ENCODE measurements at places on chromosomes 12 and 14. TPM values are rescaled to one million over a fixed set of nuclear protein-coding genes. Genes with fewer than 3 reads are reported as not detected.

The ACTN1 gene
- polyA plus RNA-seq: 157 TPM

The CCDC177 gene
- polyA plus RNA-seq: not detected

DNA sequence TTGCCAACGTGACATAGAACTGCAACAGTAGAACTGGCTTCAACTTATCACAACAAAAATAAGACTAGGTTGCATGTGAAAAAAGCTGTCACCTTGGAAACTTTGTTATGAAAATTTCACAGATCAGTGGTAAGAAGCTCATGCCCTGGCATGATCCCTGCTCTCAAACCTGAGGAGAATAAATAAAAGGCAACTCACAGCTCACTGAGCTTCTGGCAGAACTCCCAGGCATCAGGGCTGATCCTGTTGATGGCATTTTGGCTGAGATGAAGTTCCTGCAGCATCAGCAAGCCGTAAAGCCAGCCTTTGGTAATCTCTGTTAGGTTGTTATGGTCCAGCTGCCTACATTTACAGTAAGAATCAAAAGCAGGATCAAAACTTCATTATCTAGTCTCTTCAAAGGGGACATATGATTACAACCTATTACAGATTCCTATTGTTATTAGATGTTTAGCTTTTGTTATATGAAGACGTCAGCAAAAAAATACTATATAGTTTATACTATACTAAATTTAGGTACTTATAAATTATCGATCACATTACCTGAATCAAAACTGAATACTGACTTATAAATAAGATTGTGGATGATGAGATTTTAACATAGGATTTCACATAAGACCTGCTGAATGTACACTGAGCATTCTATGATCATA is 32.0 kb downstream of the LRIG3 start:
- peak; percentile 12 for DNase-seq

GRCh38 chr12:16027002-16027401 is 115.9 kb downstream of the DERA start:
- DNase-seq: no peak

DNA sequence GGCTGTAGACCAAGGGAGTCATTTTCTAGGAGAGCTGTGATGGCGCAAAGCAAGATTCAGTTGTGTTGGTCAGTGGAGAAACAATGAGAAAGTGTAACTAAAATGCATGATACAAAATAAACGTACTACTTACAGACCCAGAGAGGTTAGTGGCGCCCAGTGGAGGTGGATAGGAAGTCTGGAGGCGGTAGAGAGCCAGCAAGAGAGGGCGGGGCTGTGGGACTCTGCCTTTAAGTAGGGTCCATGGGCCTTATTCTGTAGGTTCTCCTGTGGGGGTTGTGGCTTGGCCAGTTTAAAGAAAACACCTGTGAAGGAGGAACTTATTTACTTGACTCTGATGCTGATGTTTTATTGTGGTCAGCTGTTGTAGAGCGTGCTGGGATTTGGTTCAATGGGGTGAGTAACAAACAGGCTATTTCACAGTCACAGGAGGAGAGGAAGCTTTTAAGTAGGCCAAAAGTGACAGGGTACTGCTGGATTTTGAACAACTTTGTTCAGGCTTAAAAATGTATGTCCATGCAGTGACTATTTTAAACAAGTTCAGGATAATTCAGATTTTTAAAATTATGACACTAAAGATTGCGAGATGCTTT is 1097.7 kb downstream of the TMTC2 start:
- DNase-seq: no peak
